ENCODE measurements at places on chromosomes 16 and 17. TPM values are rescaled to one million over a fixed set of nuclear protein-coding genes. Genes with fewer than 3 reads are reported as not detected.

DNA sequence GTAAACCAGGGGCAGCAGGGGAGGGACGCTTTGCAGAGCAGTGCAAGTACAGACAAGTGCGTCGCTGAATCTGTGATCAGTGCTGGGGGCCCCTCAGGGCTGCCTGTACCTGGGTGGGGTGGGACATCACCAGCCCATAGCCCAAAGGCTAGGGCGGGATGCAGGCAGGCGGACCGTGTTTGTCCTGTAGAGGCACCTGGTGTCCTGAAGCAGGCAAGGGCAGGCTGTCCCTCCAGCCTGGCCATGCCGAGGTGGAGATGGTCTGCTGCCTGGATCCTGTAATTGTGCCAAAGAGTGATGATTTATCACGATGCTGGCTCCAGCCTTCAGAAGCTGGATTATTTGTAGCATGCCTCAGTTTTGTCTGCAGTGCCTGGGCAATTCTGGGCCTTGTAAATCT, 137.9 kb upstream of the GSE1 start:
- H3K4me3 ChIP-seq: no peak overlapping the region
- no peak overlapping the region for H3K27ac ChIP-seq
- H3K27me3 ChIP-seq: no peaks in the 10 kb centered on the region
- H3K4me1 ChIP-seq: no peaks in the 10 kb centered on the region
- no peaks in the 10 kb centered on the region for H3K36me3 ChIP-seq
- no peak for DNase-seq

DNA sequence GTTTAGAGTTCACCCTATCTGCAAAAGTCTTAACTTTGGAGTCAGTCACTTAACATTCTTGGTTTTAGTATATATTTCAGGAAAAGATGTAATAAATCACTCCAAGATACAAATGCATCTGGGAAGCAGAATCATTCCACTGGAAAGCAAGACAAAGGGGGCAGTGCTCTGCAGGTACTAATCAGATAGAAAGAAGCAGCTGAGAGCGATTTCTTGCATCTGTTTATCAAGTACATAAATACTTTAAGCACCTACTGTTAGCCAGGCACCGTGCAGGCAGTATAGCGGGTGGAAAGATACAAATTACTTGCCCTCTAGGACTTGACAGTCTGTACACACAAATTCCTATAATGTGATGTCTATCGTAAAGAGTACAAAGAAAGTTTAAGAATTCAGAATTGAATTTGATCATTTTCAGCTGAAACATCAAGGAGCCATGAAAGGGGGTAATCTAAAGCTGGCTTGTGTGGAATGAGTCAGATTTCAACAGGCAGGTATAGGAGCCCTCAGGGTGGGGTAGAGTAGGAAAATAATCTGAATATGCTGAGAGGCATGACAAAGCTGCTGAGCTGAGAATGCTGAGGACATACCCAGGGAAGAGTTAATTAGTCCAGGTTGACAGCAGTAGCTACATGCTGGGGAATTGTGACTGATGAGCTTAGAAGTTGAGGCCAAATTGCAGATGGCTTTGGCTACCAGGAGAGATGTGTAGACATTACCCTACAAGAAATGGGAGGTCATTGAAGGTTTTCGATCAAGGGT, 110.2 kb downstream of the CA10 start:
- H3K27ac ChIP-seq: no peak overlapping the region
- no peak overlapping the region for H3K4me3 ChIP-seq
- H3K4me1 ChIP-seq: no peaks in the 10 kb centered on the region
- no peaks in the 10 kb centered on the region for H3K36me3 ChIP-seq
- H3K27me3 ChIP-seq: peaks cover 1% of the 10 kb centered on the region

DNA sequence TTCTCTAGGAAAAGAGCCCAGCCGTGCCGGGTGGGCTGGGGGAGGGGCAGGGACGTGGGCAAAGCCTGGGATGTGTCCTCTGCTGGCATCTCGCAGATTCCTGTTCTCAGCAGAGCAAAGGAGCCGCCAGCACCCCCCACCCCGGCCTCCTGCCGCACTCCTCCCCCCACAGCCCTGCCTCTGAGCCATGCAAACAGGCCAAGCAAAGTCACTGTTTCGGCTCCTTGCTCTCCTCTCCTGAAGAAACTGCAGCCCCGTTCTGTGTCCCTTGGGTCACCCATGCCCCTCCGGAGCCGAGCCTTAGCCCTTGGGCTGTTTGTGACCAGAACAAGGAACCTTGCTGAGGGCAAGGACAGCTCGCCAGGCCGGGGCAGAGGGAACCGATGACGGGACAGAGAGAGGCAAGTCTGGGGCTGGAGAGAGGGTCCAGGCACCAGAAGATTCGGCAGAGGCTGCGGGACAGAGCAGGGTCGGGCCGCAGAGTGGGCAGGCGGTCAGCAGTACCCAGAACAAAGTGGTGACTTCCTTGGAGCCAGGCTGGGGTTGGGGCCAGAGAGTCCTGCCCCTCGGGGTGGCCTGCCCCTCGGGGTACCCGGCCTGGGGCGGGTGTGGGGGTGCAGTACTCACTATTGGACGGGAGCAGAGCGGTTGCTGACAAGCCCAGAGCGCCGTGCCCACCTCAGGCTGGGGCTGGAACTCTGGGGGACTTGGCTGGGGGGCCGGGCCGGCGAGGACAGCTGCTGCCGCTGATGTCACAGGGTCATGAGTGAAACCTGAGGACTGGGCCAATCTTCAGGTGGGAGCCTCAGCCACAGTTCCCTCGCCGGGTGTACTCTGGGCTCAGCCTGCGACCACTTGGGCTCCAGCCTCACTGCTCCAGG, 9.2 kb upstream of the PRR29 start:
- H3K4me3 ChIP-seq: no peak overlapping the region
- H3K4me1 ChIP-seq: peaks cover 34% of the 10 kb centered on the region
- no peaks in the 10 kb centered on the region for H3K36me3 ChIP-seq
- no peak overlapping the region for H3K27ac ChIP-seq
- H3K27me3 ChIP-seq: no peaks in the 10 kb centered on the region

- DNase-seq: no peak
- no peaks in the 10 kb centered on the region for H3K27me3 ChIP-seq
- H3K4me1 ChIP-seq: peaks cover 4% of the 10 kb centered on the region
- no peak overlapping the region for H3K27ac ChIP-seq
- H3K4me3 ChIP-seq: no peak overlapping the region
- H3K36me3 ChIP-seq: no peaks in the 10 kb centered on the region
These were observed 40.6 kb downstream of the PRKCB start for GRCh38 chr16:23876256-23876896.

GRCh38 chr17:36682773-36683172, 81.4 kb downstream of the MRM1 start:
- no peak overlapping the region for H3K27ac ChIP-seq
- H3K36me3 ChIP-seq: no peaks in the 10 kb centered on the region
- no peaks in the 10 kb centered on the region for H3K4me1 ChIP-seq
- no peaks in the 10 kb centered on the region for H3K27me3 ChIP-seq

- H3K27ac ChIP-seq: no peak overlapping the region
- H3K36me3 ChIP-seq: no peaks in the 10 kb centered on the region
- H3K4me1 ChIP-seq: no peaks in the 10 kb centered on the region
- DNase-seq: no peak
- no peak overlapping the region for H3K4me3 ChIP-seq
These were observed 217.8 kb downstream of the CDRT15L2 start for GRCh38 chr17:20797292-20797691.

DNA sequence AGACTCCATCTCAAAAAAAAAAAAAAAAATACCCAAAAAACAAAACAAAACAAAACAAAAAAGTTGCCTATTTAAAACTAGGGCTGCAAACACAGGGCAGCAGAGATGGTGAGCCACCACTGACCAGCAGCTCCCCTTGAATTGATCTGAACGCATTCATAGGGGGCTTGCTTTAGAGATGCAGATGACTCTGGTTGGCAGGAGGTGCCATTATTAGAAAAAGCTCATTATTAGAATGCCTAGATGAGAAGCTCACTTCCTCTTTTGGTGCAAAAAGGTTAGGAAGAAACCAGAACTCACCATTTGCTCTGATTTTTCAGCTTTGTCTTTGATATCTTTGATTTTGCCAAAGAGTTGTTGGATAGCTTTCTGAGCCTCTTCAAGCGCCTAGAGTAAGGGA, 53.1 kb downstream of the VPS53 start:
- DNase-seq: no peak
- no peak overlapping the region for H3K4me3 ChIP-seq
- H3K27me3 ChIP-seq: no peaks in the 10 kb centered on the region
- H3K36me3 ChIP-seq: peaks cover 21% of the 10 kb centered on the region
- no peaks in the 10 kb centered on the region for H3K4me1 ChIP-seq
- no peak overlapping the region for H3K27ac ChIP-seq

- peaks cover 66% of the 10 kb centered on the region for H3K4me1 ChIP-seq
- H3K36me3 ChIP-seq: peaks cover 5% of the 10 kb centered on the region
- no peak overlapping the region for H3K4me3 ChIP-seq
- H3K27ac ChIP-seq: peak overlapping the region; percentile 33
- DNase-seq: no peak
These were observed 286.7 kb downstream of the SEC14L1 start for GRCh38 chr17:77427391-77427991.

DNA sequence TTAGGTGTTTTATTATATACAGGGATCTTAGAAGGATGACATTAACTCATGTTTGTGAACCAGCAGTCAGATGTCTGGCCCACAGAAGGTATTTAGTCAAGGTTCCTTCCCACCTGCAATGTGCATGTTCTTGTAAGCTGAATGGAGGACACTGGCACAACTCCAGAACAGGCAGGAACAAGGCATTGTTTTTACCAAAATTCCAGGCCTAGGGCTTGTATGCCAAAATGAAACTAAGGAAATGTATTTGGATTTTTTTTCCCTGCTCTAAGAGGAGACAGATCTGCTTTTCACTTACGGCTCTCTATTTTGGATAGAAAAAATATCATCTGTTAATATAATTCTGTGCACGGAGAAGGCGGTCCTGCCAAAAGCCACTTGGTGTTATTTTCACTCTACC, 312.5 kb downstream of the GRIN2A start:
- no peaks in the 10 kb centered on the region for H3K4me1 ChIP-seq
- H3K27me3 ChIP-seq: no peaks in the 10 kb centered on the region
- H3K4me3 ChIP-seq: no peak overlapping the region
- no peak for DNase-seq
- no peak overlapping the region for H3K27ac ChIP-seq
- H3K36me3 ChIP-seq: no peaks in the 10 kb centered on the region

GRCh38 chr17:65966072-65966695, 225.7 kb downstream of the CEP112 start:
- no peaks in the 10 kb centered on the region for H3K4me1 ChIP-seq
- H3K27ac ChIP-seq: no peak overlapping the region
- no peaks in the 10 kb centered on the region for H3K27me3 ChIP-seq
- no peaks in the 10 kb centered on the region for H3K36me3 ChIP-seq

GRCh38 chr16:85216522-85217375, 104.5 kb upstream of the CIBAR2 start:
- no peak overlapping the region for H3K4me3 ChIP-seq
- H3K27ac ChIP-seq: no peak overlapping the region
- no peak for DNase-seq
- H3K27me3 ChIP-seq: no peaks in the 10 kb centered on the region

- no peak overlapping the region for H3K4me3 ChIP-seq
- H3K27ac ChIP-seq: no peak overlapping the region
- H3K36me3 ChIP-seq: no peaks in the 10 kb centered on the region
These were observed 21.0 kb upstream of the TNS4 start for GRCh38 chr17:40522250-40522960.

GRCh38 chr17:15266325-15267125, 1.4 kb upstream of the PMP22 start:
- no peak overlapping the region for H3K27ac ChIP-seq
- H3K4me3 ChIP-seq: no peak overlapping the region
- H3K36me3 ChIP-seq: no peaks in the 10 kb centered on the region

DNA sequence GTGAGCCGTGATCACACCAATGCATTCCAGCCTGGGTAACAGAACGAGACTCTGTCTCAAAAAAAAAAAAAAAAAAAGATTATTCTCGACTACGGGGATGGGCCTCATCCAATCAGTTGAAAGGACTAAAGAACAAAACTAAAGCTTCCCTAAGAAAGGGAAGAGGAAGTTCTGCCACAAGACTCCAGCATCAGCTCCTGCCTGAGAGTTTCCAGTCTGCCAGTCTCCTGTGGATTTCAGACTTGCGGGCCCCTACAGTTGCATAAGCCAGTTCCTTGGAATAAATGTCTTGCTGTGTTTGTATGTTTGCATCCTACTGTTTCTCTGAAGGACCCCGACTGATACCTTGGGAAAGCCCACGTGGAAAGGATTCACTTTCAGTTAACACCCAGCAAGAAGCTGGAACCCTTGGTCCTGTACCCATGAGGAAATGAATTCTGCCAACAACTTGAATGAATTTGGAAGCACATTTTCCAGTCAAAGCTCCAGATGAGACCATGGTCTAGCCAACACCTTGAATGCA, 26.3 kb upstream of the FZD2 start:
- no peak overlapping the region for H3K27ac ChIP-seq
- no peaks in the 10 kb centered on the region for H3K4me1 ChIP-seq
- no peak overlapping the region for H3K4me3 ChIP-seq
- no peaks in the 10 kb centered on the region for H3K36me3 ChIP-seq
- no peaks in the 10 kb centered on the region for H3K27me3 ChIP-seq
- DNase-seq: no peak

GRCh38 chr16:9199311-9199710, 107.9 kb downstream of the HAPSTR1 start:
- H3K4me3 ChIP-seq: no peak overlapping the region
- H3K36me3 ChIP-seq: no peaks in the 10 kb centered on the region
- no peak for DNase-seq
- no peaks in the 10 kb centered on the region for H3K27me3 ChIP-seq

DNA sequence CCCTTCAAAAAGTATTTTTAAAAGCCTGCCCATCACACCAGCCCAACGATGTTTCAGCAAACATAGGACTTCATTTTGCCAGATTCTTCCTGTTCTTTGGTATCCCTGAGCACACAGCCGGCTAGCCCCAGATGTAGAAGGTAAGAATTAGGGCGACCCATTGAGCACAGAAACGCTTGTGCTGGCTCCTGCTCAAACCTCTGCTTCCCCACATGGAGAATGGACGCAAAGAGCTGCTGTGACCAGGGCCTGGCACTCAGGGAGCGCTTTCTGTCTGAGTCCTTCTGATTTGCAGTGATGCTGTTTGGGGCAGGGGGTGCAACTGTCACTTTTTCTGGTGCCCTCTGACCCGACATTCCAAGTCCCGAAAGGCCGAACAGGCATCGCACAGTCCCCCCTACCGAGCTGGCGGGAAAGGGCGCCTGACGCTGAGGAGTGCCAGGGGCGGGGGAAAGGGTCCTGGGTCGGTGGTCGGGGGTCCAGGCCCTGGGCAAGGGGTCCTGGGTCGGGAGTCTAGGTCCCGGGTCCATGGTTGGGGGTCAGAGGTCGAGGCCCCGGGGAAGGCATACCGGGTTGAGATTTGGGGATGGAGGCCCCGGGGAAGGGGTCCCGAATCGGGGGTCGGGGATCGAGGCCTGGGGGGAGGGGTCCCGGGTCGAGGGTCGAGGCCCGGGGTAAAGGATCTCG, 930 bp downstream of the CHMP1A start:
- peak overlapping the region; percentile 80 for H3K27ac ChIP-seq
- peaks cover 16% of the 10 kb centered on the region for H3K36me3 ChIP-seq
- DNase-seq: no peak

The APOBR gene
- 6.8 TPM for total RNA-seq

The CD300LB gene
- not detected for total RNA-seq

The TOP2A gene
- 13.2 TPM for total RNA-seq

The C1QTNF1 gene
- total RNA-seq: not detected

The KRT20 gene
- not detected for total RNA-seq

The DNAH2 gene
- total RNA-seq: not detected

The TBC1D3G gene
- not detected for total RNA-seq

The ADORA2B gene
- total RNA-seq: not detected

The PKMYT1 gene
- 5.7 TPM for total RNA-seq

The RAC3 gene
- 3.6 TPM for total RNA-seq

Data from CD4-positive, CD25-positive, alpha-beta regulatory T cell (primary cell).